ENCODE measurements at places on chromosomes 4 and X.
A peak's percentile ranks its signal among the peaks of the same experiment; 100 is the strongest.

GRCh38 chrX:62923093-62923492 lies 428.0 kb downstream of the SPIN4 start:
- no peak overlapping the region for H3K27ac ChIP-seq
- H3K36me3 ChIP-seq: no peaks in the 10 kb centered on the region
- no peaks in the 10 kb centered on the region for H3K27me3 ChIP-seq

DNA sequence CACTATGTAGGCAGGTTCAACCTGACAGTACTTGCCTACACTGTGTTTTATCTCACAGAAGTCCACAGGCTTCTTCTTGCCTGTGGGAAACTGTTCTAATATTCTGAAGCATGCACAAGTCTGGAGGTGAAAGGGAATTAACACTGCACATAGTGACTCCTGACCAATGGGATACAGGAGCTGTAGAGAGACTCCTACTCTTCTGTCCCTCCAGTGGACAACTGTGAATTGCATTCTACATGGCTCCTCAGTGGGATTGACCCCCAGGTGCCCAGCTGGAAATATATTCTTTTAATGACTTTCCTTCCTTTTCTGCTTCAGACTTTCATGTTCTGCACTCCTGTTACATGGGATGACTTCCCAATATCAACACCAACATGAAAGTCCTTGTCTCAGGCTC lies 8.2 kb upstream of the YIPF6 start:
- H3K36me3 ChIP-seq: no peaks in the 10 kb centered on the region
- H3K27me3 ChIP-seq: no peaks in the 10 kb centered on the region
- no peak for DNase-seq
- H3K4me3 ChIP-seq: no peak overlapping the region
- no peak overlapping the region for H3K27ac ChIP-seq
- no peaks in the 10 kb centered on the region for H3K4me1 ChIP-seq

- peaks cover 4% of the 10 kb centered on the region for H3K36me3 ChIP-seq
- H3K4me3 ChIP-seq: peak overlapping the region; percentile 8
- H3K4me1 ChIP-seq: peaks cover 15% of the 10 kb centered on the region
- no peak for DNase-seq
Measured at GRCh38 chr4:8133897-8134563, 24.6 kb downstream of the ABLIM2 start.

- no peak overlapping the region for H3K4me3 ChIP-seq
- H3K27ac ChIP-seq: no peak overlapping the region
- no peaks in the 10 kb centered on the region for H3K27me3 ChIP-seq
- no peaks in the 10 kb centered on the region for H3K36me3 ChIP-seq
- no peak for DNase-seq
Measured at GRCh38 chrX:74351760-74352159, 47.8 kb downstream of the ZCCHC13 start.

- DNase-seq: no peak
- no peak overlapping the region for H3K4me3 ChIP-seq
- H3K27me3 ChIP-seq: no peaks in the 10 kb centered on the region
- peaks cover 26% of the 10 kb centered on the region for H3K4me1 ChIP-seq
- no peak overlapping the region for H3K27ac ChIP-seq
- H3K36me3 ChIP-seq: no peaks in the 10 kb centered on the region
Measured at GRCh38 chrX:133908223-133908955, 77.0 kb downstream of the GPC3 start.

Data from glutamatergic neuron (in vitro differentiated cells).